ENCODE measurements at places on chromosomes 2 and 18.

- no peak for DNase-seq
Measured at GRCh38 chr2:124081154-124081716, 56.1 kb downstream of the CNTNAP5 start.

- DNase-seq, result peak; percentile 22
Measured at GRCh38 chr2:203534621-203535077, 452 bp downstream of the RAPH1 start.

DNA sequence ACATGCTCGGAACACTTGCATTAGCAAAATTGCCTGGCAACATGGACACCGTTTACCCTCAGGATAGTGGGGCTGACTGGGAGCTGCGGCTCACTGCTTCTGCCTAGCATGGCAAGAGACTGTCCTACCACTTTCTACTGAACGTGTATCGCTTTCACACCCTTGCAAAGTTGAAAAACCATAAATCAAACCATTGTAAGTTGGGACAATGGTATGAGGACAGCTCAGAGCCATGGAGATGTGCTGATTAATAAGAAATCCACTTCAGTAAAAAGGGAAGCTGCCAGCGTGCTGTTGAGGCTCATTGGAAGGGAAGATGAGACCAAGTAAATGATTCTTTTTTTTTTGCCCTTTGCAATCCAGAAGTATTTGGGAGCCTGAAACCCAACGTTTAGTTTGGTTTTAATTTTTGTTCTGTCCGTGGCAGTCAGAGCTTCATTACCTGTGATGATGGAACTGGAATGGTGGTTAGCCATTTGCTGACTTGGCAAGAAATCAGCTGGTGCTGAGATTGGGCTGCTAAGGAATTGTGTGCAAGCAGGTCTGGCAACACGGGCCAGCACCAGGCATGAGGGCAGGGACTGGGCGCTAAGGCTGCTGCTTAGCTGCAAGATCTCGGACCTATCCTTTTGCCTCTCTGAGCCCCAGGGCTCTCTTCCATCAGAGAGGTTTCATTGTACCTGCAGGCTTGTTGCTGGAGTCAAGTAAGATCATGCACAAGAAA is 75.5 kb upstream of the HS6ST1 start:
- DNase-seq, result no peak

DNA sequence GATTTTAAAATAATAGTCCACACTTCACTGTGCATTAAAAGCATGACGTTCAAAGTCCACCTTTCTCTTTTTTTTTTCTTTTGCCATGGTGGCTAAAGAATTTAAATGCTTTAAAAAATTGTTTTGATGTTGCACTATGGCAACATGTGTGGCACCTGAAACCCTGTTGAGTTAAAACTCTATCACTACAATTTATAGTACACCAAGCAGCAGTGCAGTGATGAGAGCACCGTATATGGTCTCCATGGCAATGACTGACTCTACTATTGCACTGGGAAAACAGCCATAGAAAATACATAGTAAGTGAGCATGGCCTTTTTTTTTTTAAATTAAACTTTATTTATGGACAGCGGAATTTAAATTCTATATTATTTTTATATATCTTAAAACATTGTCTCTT is 298.8 kb downstream of the FIGN start:
- no peak for DNase-seq

- no peak for DNase-seq
Measured at GRCh38 chr18:32358075-32358474, 112.6 kb downstream of the GAREM1 start.
